ENCODE measurements at places on chromosomes 6 and 20.

DNA sequence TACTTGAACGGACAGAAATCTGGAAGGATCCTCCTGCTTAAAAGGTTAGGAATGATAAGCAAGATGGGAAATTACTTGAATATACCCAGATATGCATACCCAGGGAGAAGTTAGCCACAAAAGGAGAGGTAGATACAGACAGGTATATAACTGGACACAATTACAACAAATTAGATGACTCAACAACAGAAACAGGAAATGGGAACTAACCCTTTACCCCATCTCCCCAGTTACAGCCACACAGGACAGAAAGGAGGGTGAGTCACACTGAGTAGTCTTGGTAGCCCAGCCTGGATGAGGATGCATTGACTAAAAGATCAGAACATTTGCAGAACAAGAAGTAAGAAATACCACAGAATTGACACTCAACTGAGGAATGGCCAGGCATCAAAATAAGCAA, 61.2 kb downstream of the C6orf52 start:
- ATAC-seq, result peak; percentile 46

- ATAC-seq, result no peak
Observed at GRCh38 chr6:87575423-87575822, 14.4 kb downstream of the RARS2 start.

GRCh38 chr20:4406627-4407026, 315.1 kb upstream of the PRND start:
- ATAC-seq, result no peak

GRCh38 chr6:11938285-11938890, 73.7 kb upstream of the HIVEP1 start:
- no peak for ATAC-seq

DNA sequence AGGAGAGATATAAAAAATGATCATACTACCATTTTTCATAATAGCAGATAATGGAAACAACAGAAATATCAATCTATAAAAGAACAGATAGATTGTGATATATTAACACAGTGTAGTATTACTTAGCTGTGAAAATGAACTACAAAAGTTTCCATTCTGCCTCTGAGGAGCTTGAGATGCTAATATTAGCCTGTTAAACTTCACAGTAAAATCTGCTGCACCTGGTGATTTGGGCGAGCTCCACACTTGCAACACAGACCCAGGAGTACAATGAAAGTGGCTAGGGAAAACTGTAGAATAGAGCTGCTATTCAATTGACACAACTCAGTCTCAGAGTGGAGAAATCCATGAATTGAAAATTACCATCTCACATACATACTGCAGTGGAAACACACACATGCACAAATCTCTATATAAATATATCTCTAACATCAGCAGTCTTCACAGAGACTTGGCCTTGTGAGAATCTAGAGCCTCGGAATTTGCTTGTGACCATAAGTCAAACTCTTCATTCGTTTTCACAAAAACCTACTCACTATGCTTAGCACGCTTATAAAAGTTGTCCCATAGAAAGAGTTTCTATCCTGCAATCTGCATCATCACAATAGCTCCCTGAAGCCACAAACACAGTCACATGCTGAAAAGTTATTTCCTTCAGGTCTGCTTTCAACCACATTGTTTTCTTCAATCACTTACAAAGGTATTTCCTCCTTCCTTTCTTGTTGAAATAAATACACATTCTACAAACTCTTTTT, 133.0 kb downstream of the PAK5 start:
- no peak for ATAC-seq

DNA sequence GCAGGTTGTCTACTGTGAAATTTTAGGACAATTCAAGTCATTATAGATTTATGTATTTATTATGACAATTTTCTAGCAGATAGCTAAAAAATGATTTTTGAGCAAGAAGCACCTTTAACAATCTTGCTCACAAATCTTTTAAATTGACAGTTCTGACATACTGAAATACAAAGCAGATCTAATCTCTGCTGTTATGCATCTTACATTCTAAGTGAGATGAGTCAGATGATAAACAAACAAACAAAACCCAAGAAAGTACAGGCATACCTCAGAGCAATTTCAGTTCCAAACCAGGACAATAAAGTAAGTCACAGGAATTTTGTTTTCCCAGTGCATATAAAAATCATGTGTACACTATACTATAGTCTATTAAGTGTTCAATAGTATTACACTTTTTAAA, 430.7 kb upstream of the PTCHD4 start:
- ATAC-seq, result no peak

- ATAC-seq, result no peak
Observed at GRCh38 chr6:41622206-41622988, 15.9 kb upstream of the MDFI start.

DNA sequence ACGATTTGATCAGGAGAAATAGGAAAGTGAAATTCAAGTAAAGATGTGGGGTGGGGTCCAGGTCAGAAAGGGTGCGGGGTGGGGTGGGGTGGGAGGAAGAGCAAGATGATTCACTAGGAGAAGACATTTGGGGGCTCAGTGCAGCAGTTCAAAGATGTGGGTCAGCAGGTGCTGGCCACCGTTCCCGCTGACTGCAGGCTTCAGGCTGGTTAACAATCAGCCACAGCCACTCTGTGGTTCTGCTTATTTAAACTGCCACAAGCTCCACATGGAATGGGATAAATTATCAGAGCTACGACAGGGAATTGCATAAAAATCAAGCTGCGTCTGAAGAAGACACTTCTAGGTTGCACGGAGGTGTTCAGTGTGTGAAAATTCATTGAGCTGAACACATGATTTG, 49.4 kb downstream of the TRAM2 start:
- ATAC-seq, result no peak

- no peak for ATAC-seq
Observed at GRCh38 chr6:38095054-38095453, 275.5 kb downstream of the ZFAND3 start.

DNA sequence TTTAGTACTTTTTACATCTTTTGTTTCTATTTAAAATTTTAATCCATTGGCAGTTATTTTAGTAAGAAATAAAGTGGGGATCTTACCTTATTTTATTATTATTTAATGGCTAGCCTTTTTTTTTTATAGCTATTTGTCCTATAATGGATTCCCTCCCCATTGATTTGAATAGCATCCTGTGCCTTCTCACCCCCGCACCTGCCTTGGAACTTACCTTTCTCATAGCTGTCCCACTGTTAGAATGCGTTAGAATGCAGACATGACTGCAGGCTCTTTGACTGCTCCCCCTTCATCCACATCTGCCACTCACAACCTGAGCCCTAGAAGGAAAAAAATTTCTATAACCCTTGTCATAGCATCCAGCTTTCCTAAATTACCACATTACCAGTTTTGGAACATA, 9.1 kb downstream of the PKIB start:
- no peak for ATAC-seq

DNA sequence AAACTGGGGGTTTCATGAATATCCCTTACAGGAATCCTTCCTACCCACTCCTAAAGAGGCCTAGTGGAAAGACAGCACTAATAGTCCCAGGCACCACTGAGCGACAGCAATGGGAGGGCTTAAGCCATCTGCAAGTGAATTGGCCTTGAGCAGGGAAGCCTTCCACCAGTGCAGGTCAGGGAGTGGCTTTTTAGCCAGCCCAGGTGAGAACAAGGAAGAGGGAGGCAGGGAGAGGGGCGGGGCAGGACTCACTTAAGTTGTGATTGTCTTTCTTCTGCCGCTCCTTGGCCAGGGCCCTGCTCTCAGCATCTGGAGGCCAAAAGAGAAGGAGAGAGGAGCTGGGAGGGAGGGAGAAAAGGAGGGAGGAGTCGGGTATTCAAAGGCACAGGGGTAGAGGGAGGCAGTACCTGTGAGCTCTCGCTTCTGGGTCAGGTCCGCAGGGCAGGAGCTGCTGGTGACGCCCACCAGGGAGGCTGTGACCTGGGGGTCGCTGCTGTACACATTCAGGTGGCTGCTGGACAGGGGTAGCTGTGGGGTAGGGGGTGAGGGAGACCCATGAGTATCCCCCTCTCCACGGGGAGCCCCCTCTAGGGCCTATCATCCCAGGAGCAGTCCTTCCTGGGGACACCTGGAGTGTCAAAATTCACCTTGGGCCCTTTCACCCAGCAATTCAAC, 47.8 kb downstream of the TFEB start:
- no peak for ATAC-seq

- no peak for ATAC-seq
Observed at GRCh38 chr20:36666181-36666740, 20.3 kb upstream of the SLA2 start.

DNA sequence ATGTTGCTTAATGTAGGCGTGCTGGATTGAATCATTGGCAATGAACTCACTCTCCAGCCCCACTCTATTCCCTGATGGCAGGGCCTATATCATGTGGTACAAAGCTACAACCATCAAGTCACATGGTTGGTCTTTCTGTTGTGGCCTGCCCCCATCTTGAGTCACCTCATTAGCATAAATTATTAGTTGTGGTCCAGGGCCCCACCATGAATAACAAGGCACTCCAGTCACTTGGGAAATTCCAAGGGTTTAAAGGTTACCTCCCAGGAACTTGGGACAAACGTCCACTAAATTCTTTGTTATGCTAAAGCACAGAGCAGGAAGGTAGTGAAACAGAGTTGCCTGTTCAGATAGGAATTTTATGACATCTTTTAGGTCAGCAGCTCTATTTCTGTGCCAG, 193.7 kb downstream of the SLC35F1 start:
- ATAC-seq, result no peak

- peak; percentile 22 for ATAC-seq
Observed at GRCh38 chr20:31516651-31517050, 2.4 kb downstream of the HM13 start.

GRCh38 chr20:40675599-40676221, 13.3 kb downstream of the MAFB start:
- ATAC-seq, result no peak

DNA sequence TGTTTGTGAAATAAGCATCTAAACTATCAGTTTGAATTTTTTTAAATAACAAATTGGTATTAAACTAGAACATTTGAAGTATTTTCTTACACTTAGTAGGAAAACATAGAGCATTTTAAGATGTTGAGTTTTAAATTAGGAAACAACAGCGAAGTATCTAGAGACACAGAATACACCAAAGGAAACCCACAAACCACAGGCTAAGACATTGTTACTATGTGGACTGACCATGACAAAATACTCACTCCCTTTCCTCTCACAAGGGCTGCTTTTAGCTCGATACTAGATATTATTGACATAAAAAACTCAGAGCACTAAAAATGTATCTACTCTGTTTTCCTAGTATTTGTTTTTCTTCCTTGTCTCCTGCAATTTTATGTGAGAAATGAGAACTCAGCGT, 266.0 kb upstream of the CITED2 start:
- ATAC-seq, result no peak

DNA sequence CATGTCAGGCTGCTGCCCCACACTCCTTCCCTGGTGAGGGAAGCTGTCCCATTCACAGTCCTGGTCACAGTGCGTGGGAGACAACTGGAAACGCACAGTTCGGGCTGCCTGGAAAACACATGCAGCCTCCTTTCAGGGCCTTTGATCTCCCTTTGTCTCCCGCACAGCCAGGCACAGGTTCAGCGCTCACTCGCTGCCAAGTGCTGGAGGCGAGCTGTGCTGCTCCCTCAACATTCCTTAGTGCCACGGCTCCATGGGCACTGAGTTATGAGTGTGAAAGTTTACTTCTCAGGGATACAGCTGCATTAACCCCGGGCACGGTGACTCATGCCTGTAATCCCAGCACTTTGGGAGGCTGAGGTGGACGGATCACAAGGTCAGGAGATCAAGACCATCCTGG, 9.1 kb downstream of the YTHDF1 start:
- no peak for ATAC-seq

DNA sequence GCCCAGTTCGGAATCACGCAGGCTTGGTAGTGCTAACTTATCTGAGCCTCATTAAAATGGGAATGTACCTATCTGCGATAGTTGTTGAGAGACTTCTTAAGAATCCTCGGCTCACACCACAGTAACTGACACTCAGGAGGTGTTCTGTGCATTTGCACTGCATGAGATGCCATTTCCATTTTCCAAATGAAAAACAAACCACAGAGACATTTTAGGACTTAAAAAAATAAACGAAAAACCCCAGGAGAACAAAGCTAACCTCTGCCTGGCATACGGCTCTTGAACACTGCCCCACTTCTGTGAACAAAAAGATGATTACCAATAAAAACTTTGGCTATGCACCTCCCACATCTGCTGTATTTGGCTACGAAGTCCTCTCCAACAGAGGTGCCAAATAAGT, 37.6 kb downstream of the BEND3 start:
- no peak for ATAC-seq

- no peak for ATAC-seq
Observed at GRCh38 chr6:91486200-91486599, 899.3 kb upstream of the MAP3K7 start.

GRCh38 chr20:31543966-31544598, 29.8 kb downstream of the HM13 start:
- no peak for ATAC-seq

GRCh38 chr6:85678026-85678601, 35.4 kb upstream of the SYNCRIP start:
- no peak for ATAC-seq

- no peak for ATAC-seq
Observed at GRCh38 chr20:17507531-17507930, 23.6 kb downstream of the BFSP1 start.

DNA sequence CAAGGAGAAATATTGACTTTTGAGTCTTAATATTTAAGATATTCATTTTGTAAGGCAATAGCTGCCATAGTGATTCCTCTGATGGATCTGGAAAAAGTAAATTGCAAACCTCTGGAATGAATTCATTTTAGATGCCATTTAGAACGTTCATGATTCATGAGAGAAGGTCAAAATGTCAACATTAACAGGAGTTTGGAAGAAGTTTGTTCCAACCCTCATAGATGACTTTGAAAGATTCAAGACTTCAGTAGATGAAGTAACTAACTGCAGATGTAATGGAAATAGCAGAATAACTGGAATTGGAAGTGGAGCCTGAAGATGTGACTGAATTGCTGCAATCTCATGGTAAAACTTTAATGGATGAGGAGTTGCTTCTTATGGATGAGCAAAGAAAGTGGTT, 100.9 kb upstream of the CCN2 start:
- ATAC-seq, result no peak

- ATAC-seq, result no peak
Observed at GRCh38 chr6:5463690-5464089, 202.4 kb downstream of the FARS2 start.

- peak; percentile 93 for ATAC-seq
Observed at GRCh38 chr20:25160467-25160866, 35.0 kb upstream of the ENTPD6 start.

DNA sequence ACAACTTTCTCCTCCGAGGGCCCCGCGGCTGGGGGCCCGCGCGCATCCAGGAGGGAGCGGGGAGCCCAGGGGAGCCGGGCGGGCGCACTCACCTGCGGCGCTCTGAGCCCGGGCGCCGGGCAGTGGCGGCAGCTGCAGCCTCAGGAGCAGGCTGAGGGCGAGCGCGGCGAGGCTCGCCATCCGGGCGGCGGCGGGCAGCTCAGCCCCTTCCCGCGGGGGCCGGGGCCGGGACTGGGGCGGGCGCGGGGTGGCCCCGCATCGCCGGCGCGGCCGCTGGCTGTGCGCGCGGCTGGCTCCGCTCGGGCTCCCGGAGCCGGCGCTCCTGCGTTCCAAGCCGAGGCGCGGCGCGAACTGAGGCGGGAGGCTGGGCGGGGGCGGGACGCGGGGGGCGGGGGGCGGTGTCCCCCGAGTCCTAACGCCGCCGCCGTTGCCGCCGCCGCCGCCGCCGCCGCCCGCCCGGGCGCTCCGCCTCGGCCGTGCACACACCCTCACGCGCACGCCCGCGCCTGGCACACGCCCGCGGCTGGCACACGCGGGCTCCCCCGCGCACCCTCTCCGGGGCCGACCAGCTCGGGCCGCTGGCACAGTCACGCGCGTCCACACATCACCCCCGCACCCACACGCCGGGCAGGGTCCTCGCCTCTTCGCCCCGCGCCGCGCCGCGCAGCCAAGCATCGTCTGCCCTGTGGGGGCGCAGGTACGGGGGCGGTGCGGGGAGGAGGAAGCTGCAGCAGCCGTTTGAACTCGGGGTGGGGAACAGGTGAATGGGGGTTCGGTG, at the start of gene PTPRT:
Gene PTPRT (minus strand): TSS at position 353 of the 778 bp plus-strand sequence. CDS start 173 bp downstream, at position 180.
- no peak for ATAC-seq

Data from activated CD4-positive, CD25-positive, alpha-beta regulatory T cell treated with anti-CD3 and anti-CD28 coated beads, Interleukin-2, amount 50 U/mL, for 24 hours (primary cell).